ENCODE measurements at places on chromosomes 2 and 18.

- DNase-seq = no peak
These were observed 169.2 kb downstream of the TGIF1 start for GRCh38 chr18:3619222-3619621.

GRCh38 chr18:78242254-78242643 is 737.4 kb upstream of the SALL3 start:
- DNase-seq = no peak

- no peak for DNase-seq
These were observed 16.9 kb upstream of the ALPP start for GRCh38 chr2:232361646-232362045.

DNA sequence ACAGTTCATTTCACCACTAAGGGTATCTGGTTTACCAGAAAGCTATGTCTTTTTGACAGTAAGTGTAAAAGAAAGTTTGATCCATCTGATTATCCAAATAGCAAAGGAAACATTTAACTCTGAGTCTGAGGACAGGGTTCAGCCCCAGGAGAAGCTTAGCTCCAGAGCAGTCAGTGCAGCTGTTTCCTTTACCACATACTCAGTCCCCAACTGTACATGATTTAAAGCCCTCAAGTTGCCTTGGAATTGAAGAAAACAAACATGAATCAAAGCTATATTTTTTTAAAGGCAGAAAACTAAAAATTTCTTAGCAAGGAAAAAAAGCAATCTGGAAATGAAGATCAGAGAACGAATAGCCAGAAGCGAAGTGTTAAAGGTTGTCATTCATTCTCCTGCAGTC is 746.0 kb downstream of the METTL4 start:
- no peak for DNase-seq

DNA sequence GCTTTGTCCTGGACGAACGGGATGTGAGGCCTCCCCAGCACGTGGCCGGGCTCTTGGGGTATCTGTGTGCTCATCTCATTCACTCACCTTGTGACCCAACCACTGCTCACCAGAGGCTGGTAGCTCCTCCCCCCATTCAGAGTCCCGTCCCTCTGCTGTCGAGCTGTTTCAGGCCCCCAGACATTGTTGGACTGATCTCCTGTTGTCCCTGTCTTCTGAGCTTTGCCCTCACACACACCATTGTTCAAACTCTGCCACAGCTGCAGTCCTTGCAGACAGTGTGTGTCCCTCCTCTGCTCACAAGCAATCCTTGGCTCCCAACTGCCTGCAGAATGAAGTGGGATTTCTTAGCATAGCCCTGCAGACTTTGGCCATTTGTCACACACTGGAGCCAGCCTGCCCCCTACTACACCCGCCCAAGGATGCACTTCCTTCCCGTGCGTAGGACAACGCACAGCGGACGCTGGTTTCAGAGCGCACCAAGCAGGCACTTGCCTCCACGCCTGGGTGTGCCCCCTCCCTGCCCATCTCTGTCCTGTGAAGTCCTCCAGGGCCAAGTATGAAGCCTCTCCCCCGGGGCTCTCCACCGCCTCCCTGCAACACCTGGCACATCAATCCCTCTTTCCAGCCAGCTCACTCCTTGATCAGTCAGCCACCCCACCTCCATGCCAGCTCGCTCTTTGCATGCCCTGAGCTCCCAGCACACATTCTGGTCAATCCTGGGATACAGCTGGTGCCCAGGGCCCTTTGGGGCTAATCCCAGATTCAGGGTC is 16.5 kb upstream of the PRLH start:
- DNase-seq = no peak

- DNase-seq = no peak
These were observed 210.6 kb upstream of the AGAP1 start for GRCh38 chr2:235283246-235283645.

GRCh38 chr2:195251214-195251613 is 405.8 kb upstream of the SLC39A10 start:
- DNase-seq = no peak

- DNase-seq = no peak
These were observed 233.7 kb upstream of the CWC22 start for GRCh38 chr2:180240774-180241173.

- no peak for DNase-seq
These were observed 101.2 kb downstream of the KCNS3 start for GRCh38 chr2:17979707-17980106.

GRCh38 chr18:40670668-40671375 is 1284.2 kb upstream of the PIK3C3 start:
- no peak for DNase-seq

- no peak for DNase-seq
These were observed 198.5 kb downstream of the BARD1 start for GRCh38 chr2:214611015-214611414.

GRCh38 chr2:16114836-16115235 is 174.5 kb downstream of the MYCN start:
- DNase-seq = no peak

Measured in CD4-positive, alpha-beta T cell treated with Interleukin-6 for 4 hours (primary cell).